Fibroblast of pulmonary artery (primary cell): ENCODE measurements at places on chromosomes 3 and 15.
A peak's percentile ranks its signal among the peaks of the same experiment; 100 is the strongest.

DNA sequence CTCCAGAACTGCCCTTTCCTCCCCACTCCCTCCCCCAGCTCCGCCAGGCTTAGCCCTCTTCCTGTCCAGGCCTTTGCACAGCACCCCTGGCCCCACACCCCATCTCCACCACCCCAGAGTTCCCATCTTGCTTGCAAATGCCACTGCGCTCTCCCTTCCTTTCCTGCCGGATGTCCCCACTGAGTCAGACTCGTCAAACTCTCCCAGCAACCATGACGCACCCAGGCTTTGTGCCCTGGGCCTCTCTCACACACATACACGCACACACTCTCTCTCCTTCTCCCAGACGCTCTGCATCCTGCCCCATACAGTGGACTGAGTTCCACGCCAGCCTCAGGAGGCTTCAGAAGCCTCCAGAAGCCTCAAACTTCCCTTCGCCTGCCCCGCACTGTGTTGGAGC is 2.8 kb upstream of the CCDC9B start:
- DNase-seq, result peak; percentile 97

GRCh38 chr3:171801738-171802589 is 8.3 kb downstream of the PLD1 start:
- DNase-seq, result peak; percentile 96

DNA sequence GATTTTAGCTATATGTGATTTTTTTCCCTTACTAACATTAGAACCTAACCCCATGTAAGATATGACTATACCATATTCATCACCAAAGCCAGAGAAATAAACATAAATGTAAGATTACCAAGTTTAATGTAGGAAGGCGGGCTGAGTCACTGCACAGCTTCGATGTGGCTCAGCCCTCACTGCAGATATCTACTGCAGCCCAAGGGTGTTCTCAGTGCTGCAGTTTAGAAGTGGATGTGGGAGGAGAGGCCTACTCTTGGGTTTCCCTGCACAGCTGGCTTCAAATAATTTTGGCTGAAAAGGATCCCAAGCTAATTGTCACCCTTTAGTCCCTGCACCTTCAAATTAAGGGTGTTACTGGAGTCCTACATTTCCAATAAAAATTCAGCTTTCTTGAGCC is 9.3 kb downstream of the ARPP19 start:
- peak; percentile 38 for DNase-seq

DNA sequence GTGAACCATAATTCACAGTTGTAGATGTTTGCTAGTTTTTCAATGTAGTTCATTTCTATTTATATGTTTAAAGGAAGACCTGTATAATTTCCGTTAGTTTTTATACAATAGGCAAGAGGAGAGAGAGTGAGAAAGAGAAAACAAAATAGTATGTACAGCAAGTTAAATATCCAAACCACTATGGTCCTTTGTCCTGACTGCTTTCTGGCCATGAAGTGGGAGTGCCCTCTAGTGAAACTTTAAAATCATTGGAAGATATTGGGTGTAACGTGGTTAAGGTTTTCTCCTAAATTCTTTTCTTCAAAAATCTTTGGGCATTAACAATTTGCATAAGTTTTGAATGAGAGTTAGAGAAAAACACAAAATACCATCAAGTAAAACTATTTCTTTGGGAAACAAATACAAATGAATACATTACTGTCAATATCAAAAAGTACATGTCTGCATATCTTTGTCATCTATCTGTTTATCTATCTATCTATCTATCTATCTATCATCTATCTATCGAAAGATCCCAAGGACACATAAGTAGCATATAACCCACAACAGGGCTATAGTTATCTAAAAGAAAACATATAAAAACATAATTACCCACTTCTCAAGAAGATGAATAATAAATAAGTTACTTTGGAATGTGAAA is 534.6 kb upstream of the ATP11B start:
- peak; percentile 42 for DNase-seq

DNA sequence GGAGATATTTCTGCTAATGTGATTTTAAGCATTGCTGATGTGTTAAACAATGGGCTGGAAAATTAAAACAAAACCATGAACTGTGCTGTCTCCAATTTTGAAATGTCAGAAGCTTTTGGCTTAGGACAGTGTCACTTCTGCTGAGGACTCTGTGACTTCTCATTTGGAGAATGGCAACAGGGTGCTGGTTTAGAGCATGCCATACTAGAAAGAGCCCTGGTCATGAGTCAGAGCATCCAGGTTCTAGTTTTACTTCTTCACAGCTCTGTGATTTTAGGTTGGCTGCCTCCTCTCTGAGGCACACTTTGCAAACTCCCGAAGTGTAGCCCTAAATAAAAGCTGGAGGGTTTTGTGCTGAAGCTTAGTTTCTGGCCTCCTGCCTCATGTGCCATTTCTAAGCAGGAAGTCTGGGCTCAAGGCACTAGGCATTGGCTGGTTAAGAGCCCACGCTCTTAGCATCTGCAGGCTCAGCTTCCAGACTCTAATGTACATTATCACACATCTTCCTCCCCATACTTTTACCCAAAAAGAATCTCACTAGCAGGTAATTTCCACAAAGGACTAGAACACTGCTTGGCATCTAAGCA is 193.8 kb downstream of the CNTN3 start:
- no peak for DNase-seq

- DNase-seq, result no peak
Observed at GRCh38 chr3:126982126-126982470, 817 bp upstream of the PLXNA1 start.

GRCh38 chr3:27228805-27229204 is 140.4 kb downstream of the NEK10 start:
- DNase-seq, result no peak

- no peak for DNase-seq
Observed at GRCh38 chr3:5022187-5022965, 43.1 kb downstream of the BHLHE40 start.

DNA sequence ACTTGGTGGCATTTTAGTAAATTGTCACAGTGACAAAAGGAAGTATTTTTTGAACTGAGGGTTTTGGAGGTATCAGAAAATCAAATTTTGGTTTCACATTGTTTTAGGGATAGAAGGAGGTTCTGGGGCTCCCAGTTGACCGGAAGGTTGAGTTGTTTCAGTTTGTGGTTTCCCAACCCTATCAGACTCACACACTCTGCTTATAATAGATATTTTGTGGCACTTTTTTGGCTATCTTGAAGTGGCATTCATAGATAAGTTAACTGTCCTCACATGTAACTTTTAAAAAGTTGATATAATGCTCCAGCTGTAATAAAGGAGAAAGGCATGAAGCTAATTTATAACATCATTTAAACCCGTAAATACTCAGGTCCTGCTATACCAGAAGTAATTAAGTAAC is 12.8 kb downstream of the ARMC8 start:
- no peak for DNase-seq

- peak; percentile 93 for DNase-seq
Observed at GRCh38 chr3:177574222-177574856, 377.1 kb upstream of the TBL1XR1 start.

- no peak for DNase-seq
Observed at GRCh38 chr3:38966811-38967692, 84.7 kb downstream of the SCN11A start.

DNA sequence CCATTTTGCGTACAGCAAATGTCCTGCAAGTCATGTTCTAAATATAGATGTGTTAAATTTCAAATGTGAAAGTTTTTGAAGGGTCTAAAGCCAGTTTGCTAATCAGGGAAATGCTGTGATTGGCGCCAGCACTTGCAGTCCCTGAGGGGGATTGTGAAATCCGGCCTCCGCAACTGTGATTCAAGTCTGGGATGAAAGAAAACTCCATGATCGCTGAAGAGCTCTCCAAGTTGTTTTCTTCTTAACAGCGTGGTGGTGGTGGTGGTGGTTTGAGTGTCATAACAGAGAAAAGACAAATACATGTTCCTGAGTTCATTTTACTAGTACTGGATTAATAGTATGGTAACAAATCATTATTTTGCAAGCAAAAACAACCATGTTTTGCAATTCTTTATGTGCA is 51.8 kb downstream of the MITF start:
- DNase-seq, result peak; percentile 83

DNA sequence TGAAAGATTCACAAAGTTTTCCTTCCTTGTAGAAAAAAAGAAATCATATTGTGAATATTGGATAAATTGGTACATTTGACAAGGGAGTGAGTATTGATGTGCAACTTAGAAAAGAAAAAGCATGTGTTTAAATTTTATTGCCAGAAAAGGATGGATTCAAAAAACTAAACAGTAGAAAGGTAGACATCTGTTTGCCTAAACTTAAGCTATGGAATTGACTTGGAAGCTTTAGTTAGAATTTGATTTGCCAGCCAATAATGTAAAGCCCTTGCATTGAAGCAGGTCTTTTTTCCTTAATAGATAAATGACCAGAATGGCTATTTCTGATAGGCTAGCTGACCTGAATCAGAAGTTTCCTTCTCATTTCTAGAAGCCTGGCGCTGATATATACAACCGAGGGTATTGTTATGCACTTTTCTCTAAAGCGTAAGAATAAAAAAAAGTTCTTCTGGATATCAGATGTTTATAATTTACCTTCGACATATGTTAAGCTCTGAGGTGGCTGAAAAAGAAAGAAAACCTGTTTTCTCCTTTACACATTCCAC is 4.2 kb downstream of the RARB start:
- DNase-seq, result no peak

DNA sequence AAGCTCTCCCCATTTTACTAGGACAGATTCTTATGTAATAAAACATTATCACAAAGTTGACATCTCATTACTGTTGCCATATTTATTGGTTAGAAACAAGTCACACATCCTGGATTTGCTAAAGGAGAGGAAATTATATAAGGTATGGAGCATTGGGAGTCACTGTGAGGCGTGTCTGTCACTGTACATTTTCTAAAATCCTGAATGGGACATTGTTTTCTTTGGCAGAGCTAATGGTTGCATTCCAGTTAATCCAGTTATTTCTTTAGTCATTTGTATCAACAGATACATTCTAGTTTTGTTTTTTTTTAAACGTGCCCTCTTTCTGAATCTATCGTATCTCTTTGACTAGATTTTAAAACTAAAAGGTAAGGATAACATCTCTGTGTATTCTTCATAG is 70.2 kb upstream of the MITF start:
- DNase-seq, result no peak

- no peak for DNase-seq
Observed at GRCh38 chr15:60880949-60881348, 348.2 kb downstream of the RORA start.

- no peak for DNase-seq
Observed at GRCh38 chr3:177475356-177475665, 278.0 kb upstream of the TBL1XR1 start.

DNA sequence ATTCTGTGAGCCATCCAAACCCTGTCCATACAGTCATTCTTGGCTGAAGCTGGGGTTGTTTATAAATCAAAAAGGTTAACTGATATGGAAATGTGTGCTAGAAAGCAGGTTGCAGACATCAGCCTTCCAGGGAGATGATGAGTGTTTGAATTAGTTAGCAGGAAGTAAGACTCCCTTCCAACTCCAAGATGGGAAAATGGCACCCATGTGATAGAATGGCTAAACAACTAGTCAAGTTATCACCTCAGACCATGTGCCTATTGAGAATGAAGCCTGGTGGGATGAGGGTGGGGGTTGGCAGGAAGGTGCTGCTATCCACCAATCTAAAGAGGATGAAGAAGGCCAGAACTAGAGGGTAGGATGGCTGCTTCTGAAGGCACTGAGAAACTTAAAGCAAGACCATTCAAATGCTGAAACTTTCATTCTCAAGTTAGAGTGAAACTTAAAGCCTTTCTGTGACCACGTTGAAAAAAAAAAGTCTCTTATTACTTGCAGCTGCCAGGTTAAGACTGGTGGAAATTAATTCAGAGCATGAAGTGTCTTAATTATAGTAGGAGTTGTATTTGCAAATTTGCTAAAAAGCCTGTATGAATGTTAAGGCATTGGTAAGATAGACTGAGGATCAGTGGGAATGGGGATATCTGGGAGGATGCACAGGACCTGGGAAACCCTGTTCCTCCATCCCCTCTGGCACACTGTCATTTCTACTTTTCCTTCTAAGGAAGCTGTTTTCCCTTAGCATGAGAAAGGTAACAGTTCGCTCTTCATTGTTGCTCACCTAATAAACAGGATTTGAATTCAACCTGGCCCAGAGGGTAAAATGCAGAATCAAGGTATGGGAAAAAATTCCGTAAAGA is 36.8 kb downstream of the CCR3 start:
- DNase-seq, result no peak

DNA sequence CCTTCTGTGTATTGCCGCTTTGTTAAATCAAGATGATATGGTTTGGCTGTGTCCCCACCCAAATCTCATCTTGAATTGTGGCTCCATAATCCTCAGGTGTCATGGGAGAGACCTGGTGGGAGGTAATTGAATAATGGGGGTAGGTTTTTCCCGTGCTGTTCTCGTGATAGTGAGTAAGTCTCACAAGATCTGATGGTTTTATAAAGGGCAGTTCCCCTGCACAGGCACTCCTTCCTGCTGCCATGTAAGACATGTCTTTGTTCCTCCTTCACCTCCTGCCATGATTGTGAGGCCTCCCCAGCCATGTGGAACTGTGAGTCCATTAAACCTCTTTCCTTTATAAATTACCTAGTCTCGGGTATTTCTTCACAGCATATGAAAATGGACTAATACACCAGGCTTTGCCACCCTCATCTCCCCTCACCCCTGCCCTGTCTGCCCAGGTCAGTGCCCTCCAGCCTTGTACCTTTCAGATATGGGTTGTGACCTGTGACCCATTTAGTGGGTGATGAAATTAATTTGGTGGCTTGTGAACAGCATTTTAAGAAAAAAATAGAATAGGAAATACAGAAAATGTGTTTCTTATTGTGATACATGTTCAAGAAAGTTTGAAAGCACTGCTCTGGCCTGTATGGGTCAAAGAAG is 56.1 kb upstream of the MCF2L2 start:
- no peak for DNase-seq

- no peak for DNase-seq
Observed at GRCh38 chr15:66924889-66925288, 140.5 kb upstream of the SMAD3 start.
